ENCODE measurements at places on chromosomes 11 and 22. TPM values are rescaled to one million over a fixed set of nuclear protein-coding genes. Genes with fewer than 3 reads are reported as not detected.

Gene CDPF1
- total RNA-seq: 10.9 TPM

Gene CRACR2B
- total RNA-seq: 3.0 TPM

Gene OLFML1
- 0.18 TPM for total RNA-seq

Gene SPDYC
- total RNA-seq: not detected

Gene OR6A2
- total RNA-seq: not detected

Gene PATE2
- not detected for total RNA-seq

Gene DDI1
- total RNA-seq: not detected

Gene SIK3
- 10.2 TPM for total RNA-seq

Gene KBTBD3
- 1.7 TPM for total RNA-seq

Gene TRIM48
- not detected for total RNA-seq

Gene CRYBB2
- not detected for total RNA-seq

Gene SYCE3
- 0.58 TPM for total RNA-seq

Gene SLC6A5
- not detected for total RNA-seq

Gene CHRM1
- total RNA-seq: 0.05 TPM

Gene TNNI2
- not detected for total RNA-seq

Gene CRYAB
- total RNA-seq: 7.1 TPM

Gene OR4A16
- not detected for total RNA-seq

Gene ADAMTS15
- total RNA-seq: 13.1 TPM

Gene TRIM5
- 12.2 TPM for total RNA-seq

Gene VSIG10L2
- not detected for total RNA-seq

Gene CYP2D6
- 0.69 TPM for total RNA-seq

Gene AIFM3
- 4.8 TPM for total RNA-seq

Gene RAB39A
- 0.27 TPM for total RNA-seq

Gene OR9Q2
- not detected for total RNA-seq

Gene TRPM5
- not detected for total RNA-seq

Gene OR10W1
- total RNA-seq: not detected

Gene SLC1A2
- total RNA-seq: 0.35 TPM

Gene C1QTNF5
- not detected for total RNA-seq

Gene TRIM6
- 8.9 TPM for total RNA-seq

Gene NXPE2
- total RNA-seq: not detected

Gene FREY1
- not detected for total RNA-seq

Gene PKDREJ
- not detected for total RNA-seq

Gene DYNC2H1
- total RNA-seq: 5.9 TPM

Gene WT1
- 6.3 TPM for total RNA-seq

Gene EED
- 28.3 TPM for total RNA-seq

Gene IL17REL
- total RNA-seq: not detected

Measured in A549 treated with RU486 at 1 μM for 4 hours (cell line).